Activated T-cell treated with anti-CD3 and anti-CD28 coated beads, Interleukin-2, amount 50 U/mL, for 4 hours (primary cell): ENCODE measurements at places on chromosomes 7 and 10. TPM values are rescaled to one million over a fixed set of nuclear protein-coding genes. Genes with fewer than 3 reads are reported as not detected.

The CDC123 gene
- 158 TPM for total RNA-seq

The GATA3 gene
- total RNA-seq = 28.1 TPM

The PRPS1L1 gene
- not detected for total RNA-seq

The SLC37A3 gene
- total RNA-seq = 40.9 TPM

The INTS15 gene
- total RNA-seq = 60.1 TPM

The UPK3BL2 gene
- total RNA-seq = 7.9 TPM

The OR9A4 gene
- not detected for total RNA-seq

The FRMD4A gene
- total RNA-seq = 1.4 TPM

The GIMAP6 gene
- total RNA-seq = 20.0 TPM

The DYNC1I1 gene
- not detected for total RNA-seq

The CRTAC1 gene
- not detected for total RNA-seq

The LRRN3 gene
- total RNA-seq = 39.2 TPM

The RNF133 gene
- total RNA-seq = not detected

The GPR158 gene
- total RNA-seq = not detected

The SLC39A12 gene
- not detected for total RNA-seq

The PHYHIPL gene
- not detected for total RNA-seq

The RPEL1 gene
- not detected for total RNA-seq

The EFCAB10 gene
- total RNA-seq = not detected

The ITGB8 gene
- total RNA-seq = 0.11 TPM

The AZGP1 gene
- 0.63 TPM for total RNA-seq

The HABP2 gene
- total RNA-seq = not detected

The GRID2IP gene
- not detected for total RNA-seq

The THSD7A gene
- total RNA-seq = not detected

The GIMAP2 gene
- 19.8 TPM for total RNA-seq

The TFPI2 gene
- 1.2 TPM for total RNA-seq

The SNCG gene
- total RNA-seq = not detected

The CCDC201 gene
- not detected for total RNA-seq

The CARD11 gene
- 71.5 TPM for total RNA-seq

The OR2A1 gene
- total RNA-seq = not detected

The OPN4 gene
- total RNA-seq = not detected

The BTBD16 gene
- not detected for total RNA-seq

The CYP26C1 gene
- 0.05 TPM for total RNA-seq

The SPACDR gene
- total RNA-seq = 0.41 TPM

The DPYSL4 gene
- total RNA-seq = 1.6 TPM
